IPS-NIHi11 (cell line): ENCODE measurements at places on chromosomes 4 and X.
A peak's percentile ranks its signal among the peaks of the same experiment; 100 is the strongest.

DNA sequence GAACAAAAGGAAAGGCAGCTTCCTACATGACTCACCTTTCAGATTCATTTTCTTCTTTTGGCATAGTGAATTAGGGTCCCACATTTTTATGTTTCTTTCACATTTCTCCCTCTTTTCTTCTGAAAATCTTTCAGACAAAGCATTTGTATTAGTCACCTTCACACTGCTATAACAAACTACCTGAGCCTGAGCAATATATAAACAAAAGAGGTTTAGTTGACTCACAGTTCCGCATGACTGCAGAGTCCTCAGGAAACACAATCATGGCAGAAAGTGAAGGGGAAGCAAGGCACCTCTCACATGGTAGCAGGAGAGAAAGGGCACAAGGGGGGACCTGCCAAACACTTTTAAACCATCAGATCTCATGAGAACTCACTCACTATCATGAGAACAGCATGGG, 36.9 kb downstream of the MAGEA9 start:
- DNase-seq, result no peak

- DNase-seq, result no peak
Observed at GRCh38 chr4:175253184-175253902, 335.2 kb downstream of the ADAM29 start.

- DNase-seq, result no peak
Observed at GRCh38 chr4:27181693-27182092, 321.1 kb downstream of the STIM2 start.

- DNase-seq, result no peak
Observed at GRCh38 chr4:109990261-109991257, 77.9 kb downstream of the EGF start.

DNA sequence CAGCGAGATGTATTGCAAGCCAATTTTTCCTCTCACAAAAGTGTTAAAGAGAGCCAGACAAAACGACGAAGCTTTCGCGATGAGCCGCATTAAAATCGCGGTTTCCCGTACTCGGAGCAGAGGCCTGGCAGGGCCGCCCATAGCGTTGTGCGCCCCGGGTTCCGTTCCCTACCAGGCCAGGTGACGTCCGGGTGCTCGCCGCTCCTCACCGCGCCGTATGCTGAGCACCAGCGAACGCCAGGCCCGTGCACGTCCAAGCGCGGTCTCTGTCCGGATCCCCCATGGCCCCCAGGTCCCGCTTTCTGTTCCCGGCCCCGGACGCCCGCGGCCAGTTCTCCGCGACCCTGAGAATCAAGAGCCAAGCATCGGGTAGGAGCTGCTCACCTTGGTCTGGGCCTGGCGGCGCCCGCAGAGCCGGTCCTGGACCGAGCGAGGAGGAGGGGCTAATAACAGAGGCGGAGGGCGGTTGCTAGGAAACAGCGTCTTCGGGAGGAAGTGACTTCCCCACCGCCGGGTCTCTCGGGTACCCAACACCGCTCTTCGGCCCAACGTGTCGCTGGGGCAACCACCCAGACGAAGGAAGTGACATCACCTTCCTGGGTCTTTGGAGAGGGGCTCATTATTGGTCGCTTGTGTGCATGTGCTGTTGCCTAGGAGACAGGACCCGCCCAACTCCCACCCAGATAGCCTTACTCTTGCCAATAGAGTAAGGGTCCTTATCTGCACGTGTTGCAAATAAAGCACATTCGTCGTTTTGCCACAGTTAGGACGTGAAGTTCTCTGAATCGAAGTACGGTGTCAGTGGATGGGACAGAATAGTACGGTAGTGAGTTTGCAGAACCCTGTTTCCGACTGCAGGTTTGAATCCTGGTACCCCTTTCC, at the start of gene MAP9:
Gene MAP9 (minus strand): TSS at position 579 of the 882 bp plus-strand sequence. CDS start 1,115 bp downstream, outside the sequence.
- DNase-seq, result peak; percentile 92

- no peak for DNase-seq
Observed at GRCh38 chr4:113692809-113693411, 68.6 kb downstream of the CAMK2D start.

GRCh38 chr4:40307627-40308497, 27.3 kb upstream of the CHRNA9 start:
- no peak for DNase-seq
